H9 (cell line): ENCODE measurements at places on chromosomes 13 and 19. TPM values are rescaled to one million over a fixed set of nuclear protein-coding genes. Genes with fewer than 3 reads are reported as not detected.

GRCh38 chr13:73911361-73911760, 222.8 kb downstream of the KLF12 start:
- no peak for DNase-seq

DNA sequence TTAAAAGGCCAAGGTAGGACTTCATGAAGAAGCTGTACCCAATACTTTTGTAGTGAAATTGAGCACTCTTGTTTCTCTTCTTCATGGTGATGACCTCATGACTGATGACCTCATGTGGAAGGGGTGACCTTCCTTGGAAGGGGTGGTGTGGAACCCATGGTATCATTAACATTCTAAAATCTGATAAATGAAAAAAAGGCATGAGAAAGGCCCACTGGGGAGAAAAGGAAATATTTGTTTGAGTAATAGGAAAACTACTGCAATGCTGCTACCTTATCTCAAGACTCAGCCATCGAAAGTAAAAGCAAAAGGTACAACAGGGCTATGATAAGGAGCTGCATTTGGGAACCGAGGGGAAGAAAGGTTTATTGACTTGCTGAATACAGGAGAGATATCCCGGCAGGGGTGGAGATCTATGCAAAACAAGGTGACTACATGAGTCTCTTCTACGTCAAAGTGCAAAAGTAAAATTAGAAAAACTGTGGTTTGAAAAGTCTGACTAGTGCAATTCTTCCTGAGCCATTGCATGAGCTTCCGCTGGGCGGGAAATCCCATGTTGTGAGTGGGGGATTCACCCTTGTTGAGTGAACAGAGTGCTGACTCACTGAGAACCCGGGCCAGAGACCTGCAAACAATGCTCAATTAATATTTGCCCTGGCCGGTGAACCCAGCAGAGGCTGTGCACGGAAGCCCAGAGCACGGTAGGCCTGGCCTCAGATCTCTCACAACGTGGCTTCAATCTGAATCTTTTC, 138.9 kb upstream of the RFC3 start:
- DNase-seq = no peak

Gene EPSTI1
- total RNA-seq = 0.70 and 1.3 TPM in 2 replicates

GRCh38 chr19:38287604-38288003, 16.4 kb upstream of the C19orf33 start:
- DNase-seq = no peak

DNA sequence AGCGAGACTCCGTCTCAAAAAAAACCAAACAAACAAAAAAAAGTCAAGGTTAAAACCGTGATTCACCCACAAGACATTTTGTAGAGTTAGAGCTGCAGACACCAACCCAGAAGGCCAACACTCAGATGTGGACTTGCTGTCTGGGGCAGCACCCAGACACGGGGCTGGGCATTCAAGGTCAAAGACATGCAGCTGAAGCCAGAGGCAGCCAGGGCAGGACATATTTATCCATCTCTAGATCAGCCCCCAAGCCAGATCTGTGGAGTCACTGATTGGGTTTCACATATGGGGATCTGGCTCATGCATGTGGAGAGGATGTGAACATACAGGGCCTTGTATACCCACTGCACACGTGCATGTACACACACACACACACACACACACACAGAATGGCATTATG, 3.6 kb downstream of the KLK15 start:
- no peak for DNase-seq

Gene SIGLEC8
- not detected in 2 replicates for total RNA-seq

DNA sequence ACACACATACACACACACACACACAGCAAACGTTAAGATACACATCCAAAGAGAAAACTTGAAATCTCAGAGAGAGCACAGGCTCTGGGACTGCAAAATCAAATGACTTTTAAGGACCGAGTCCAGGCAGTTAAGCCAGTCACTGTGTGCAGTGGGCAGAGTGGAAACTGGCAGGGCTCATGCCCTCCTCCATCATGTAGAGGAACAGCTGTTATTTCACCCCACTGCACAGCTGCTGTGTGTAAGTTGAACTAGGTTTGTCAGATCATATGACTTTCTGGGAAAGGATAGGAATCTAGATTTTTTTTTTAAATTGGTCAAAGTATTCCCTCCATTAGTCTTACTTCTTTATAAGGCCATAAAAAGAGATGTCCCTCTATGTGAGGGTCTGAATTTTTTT, 1002.1 kb downstream of the UQCRFS1 start:
- no peak for DNase-seq

- DNase-seq = no peak
Measured at GRCh38 chr19:40264314-40265054, 20.7 kb downstream of the AKT2 start.

- DNase-seq = no peak
Measured at GRCh38 chr13:39877134-39877533, 221.7 kb downstream of the COG6 start.

Gene GIPC3
- 1.6 and 1.9 TPM in 2 replicates for total RNA-seq
